Activated CD4-positive, alpha-beta T cell treated with anti-CD3 and anti-CD28 coated beads for 36 hours (primary cell): ENCODE measurements at places on chromosomes 11 and 22.

- DNase-seq = no peak
These were observed 15.8 kb downstream of the TBRG1 start for GRCh38 chr11:124638500-124638899.

- no peak for DNase-seq
These were observed 7.0 kb upstream of the TM7SF2 start for GRCh38 chr11:65104628-65105027.

DNA sequence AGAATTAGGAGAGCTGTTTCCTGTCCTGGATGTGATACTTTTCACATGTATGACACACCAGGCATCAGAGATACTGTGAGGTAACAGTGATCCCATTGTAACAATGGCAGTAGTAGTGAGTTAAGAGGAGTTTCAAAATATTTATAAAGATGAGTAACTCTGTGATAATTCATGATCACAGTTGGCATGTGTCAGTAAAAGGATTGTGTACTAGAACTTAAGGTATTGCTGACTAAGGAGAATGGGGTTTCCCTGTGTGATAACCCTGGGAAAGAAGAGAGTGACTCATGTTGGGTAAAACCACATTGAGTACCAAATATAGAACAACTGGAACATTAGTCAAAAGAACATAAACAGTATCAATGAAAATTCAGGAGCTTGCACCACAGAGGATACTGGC lies 22.9 kb upstream of the SLC5A1 start:
- no peak for DNase-seq

- no peak for DNase-seq
These were observed 46.8 kb downstream of the MACROD1 start for GRCh38 chr11:64118876-64119665.

DNA sequence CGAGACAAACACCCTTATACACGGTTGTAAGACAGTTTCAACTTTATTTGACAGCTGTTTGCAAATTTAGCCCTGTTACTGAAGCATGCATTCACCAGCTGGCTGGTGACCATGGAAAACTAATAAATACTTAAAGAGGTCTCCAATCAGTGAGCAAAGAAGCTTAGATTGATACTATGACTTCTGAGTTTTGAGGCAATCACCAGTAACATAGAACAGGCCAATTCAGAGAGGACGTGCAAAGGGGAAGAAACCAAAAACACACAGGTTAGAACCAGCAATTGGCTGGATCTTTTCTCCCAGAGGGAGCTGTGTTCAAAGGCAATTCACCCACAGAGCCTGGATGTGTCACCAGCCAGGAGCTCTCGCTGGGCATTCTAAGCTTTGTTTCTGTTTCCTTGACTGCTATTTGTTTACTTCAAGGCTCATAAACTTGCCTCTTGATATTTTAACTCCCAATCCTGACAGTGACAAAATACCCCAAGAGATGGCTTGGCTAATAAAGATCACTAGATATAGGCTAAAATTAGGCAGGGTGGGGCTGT lies 113.6 kb upstream of the MTMR2 start:
- DNase-seq = no peak

DNA sequence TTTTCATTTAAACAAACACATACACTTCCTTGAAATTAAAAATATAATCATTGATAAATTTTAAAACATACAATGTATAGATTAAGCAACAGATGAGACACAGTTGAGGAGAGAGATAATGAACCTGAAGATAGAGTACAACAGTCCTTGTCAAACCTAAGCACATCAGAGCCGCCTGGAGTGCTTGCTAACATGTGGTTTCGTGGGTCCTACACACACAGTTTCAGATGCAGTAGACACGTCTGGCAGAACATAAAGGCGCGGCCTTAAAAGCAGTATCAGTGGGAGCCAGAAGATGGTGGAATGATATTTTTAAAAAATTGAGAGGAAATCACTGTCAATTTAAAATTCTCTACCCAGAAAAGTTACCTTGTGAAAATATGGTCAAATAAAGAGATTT lies 134.4 kb downstream of the MPPED1 start:
- DNase-seq = no peak

DNA sequence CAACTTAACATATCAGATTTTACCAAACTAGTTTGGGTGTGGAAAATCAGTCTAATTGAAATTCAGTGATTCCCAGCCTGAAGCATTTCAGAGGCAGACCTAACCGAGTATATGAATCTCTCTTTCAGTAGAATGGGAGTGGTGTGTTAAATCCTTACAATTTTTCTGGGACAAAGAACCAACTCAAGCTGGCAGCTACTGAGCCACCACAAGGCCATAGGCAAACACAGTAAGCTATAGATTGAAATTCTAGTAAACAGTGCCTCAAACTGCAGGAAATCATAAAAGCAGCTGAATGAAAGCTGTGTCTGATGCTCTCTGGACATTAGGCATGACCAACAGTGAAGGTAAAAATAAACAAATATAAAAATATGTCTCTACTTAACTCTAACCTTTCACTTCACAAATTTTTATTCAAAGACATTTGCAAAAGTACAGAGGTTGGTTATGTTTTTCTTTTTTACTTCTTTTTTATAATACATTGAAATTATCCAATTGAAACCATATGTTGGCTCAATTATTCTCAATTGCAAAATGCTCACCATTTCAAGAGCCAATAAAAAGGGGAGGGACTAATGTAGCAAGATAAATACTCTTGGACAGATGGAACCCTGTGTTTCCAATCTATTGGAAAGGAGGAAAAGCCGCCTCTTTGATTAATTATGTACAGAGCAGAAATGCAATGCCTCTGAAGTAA lies 35.8 kb upstream of the FIBIN start:
- DNase-seq = no peak

- no peak for DNase-seq
These were observed 199.9 kb downstream of the FAM181B start for GRCh38 chr11:82533628-82534327.

GRCh38 chr11:61613051-61613450 lies 32.2 kb upstream of the SYT7 start:
- no peak for DNase-seq

- no peak for DNase-seq
These were observed 76.8 kb downstream of the JAM3 start for GRCh38 chr11:134145715-134146114.

DNA sequence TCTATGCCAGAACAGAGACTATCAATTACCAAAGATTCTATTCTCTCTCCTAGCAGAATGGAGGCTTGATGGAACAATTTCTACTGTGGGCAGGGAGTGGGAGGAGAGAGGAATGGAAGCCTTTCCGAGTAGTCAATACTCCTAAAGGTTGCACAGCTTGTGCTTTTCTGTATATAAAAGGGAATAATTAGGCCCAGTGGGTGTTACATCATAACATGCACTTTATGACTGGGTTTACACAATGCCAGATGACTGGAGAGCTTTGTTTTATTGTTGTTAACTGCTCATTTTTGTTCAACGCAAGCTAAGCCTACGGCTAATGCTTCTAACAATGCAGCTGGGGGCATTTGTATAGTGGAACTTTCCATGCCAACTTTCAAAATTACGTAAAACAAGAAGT lies 2237.9 kb upstream of the RAG2 start:
- no peak for DNase-seq

DNA sequence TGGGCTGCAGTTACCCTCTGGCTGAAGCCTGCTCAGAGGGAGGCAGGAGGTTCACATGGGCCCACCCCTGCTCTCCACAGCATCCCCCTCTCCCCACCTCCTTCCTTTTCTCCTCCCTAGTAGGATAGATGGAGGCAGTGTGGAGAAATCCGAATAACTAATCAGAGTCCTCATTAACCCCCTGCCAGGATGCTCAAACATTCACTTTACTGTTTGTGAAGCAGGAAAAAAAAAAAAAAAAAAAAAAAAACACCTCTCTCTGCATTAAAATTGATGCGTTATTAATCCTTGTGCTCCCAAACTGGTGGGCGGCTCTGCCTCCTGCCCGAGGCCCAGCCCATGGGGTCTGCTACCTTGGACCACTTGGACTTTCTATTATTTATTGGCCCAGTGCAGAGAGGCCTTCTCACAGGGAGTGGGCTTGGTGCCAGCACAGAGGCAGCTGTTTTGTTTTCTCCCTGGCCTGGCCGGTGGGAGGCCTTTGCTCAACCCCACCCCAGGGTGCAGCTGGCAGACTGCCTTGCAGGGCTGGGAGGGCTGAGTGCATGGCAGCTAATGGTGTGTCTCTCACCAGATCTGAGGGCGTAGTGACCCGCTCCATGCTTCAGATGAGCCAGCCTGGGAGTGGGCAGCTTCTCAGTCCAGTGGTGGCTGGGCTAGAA lies 150.7 kb downstream of the PKNOX2 start:
- DNase-seq = no peak

GRCh38 chr22:50560034-50560433 lies 2.7 kb downstream of the SYCE3 start:
- no peak for DNase-seq

DNA sequence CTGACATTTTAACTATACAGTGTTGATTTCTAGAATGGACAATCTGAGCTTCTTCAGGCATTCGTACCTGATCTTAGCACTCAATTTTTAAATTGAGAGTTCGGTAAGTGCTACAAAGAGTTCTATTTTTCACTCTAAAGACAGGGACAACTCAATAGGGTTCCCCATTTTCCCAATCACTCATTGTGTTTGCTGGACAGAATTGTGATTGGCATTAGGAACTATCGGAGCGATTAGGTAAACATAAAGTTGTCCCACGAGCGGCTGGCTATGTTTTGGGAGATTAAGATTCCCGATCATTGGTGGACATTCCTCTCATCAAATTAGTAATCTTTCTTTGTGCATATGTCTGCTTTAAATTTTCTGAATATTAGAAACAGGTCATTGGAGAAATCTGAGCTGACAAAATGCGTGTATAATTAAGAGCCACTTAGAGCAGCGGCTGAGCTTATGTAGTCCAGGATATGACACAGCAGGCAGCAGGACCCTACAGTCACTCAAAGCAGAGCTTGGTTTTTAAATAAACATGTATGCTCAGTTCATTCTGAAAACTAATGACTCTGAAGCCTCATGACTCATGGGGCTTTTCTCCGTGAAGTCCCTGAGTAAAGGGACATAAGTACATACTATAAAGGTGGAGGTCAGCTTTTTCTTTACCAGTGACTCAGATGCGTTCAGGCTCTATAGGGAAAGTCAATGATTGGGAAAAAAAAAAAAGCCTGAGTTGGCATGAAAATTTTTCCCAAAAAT lies 109.4 kb downstream of the GRIA4 start:
- no peak for DNase-seq

DNA sequence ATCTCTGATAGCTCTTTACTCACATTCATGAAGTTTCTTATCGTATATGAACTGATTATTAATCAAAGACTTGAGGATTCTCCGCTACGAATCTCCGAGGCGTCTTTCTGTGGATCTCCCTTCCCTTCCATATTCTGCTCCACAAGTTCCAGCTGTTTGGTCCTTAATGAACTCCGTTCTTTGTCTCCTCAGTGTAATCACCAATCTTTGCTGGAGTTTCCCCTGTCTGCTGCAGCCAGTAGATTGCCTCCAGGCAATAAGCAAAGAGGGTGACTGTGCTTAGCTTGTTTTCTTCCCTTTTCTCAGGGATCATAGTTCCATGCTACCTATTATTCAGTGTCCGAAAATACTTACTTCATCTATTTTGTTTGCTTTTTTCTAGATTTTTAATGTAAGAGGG lies 169.6 kb upstream of the FOLH1 start:
- DNase-seq = no peak

DNA sequence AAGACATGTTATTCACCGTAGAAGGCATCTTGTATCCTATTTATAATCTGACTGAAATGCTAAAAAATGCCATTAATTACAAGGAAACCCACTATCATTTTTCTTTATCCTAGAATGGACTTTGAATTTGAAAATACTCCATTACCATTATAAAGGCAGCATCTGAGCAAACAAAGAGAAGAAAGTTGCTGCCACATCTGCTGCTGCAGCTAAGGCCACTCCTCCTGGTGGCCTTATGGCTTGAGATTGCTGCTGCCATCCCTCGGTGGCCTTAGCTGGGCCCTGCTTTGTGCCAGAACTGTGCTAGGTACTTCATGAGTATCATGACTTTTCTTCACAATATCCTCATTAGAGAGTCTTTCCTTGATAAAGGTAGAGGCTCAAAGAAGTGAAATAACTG lies 1210.1 kb upstream of the TENM4 start:
- DNase-seq = no peak

- no peak for DNase-seq
These were observed 176.6 kb upstream of the RAG2 start for GRCh38 chr11:36774603-36775002.

DNA sequence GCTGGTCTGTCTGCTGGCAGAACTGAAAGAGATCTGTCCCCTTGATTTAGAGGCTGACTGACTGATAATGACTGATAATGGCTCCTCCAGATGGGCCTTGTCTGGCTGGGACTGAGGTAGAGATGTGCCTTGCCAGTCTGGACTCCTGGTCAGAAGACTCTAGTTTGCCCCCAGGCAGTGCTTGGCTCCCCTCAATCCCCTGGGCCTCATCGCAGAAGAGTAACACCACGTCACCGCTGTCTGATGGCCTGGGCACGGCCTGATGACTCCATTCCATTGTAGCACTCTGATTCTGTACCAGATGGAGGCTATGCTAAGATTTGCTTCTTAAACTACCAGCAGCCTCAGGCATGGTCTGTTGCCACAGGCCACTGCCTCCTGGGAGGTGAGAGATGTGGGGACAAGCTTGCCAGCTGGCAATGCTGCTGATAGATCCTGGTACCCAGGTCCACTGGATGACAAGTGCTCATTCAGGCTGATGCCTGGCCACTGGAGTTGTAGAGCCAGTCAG lies 19.1 kb downstream of the CYB5R2 start:
- no peak for DNase-seq

DNA sequence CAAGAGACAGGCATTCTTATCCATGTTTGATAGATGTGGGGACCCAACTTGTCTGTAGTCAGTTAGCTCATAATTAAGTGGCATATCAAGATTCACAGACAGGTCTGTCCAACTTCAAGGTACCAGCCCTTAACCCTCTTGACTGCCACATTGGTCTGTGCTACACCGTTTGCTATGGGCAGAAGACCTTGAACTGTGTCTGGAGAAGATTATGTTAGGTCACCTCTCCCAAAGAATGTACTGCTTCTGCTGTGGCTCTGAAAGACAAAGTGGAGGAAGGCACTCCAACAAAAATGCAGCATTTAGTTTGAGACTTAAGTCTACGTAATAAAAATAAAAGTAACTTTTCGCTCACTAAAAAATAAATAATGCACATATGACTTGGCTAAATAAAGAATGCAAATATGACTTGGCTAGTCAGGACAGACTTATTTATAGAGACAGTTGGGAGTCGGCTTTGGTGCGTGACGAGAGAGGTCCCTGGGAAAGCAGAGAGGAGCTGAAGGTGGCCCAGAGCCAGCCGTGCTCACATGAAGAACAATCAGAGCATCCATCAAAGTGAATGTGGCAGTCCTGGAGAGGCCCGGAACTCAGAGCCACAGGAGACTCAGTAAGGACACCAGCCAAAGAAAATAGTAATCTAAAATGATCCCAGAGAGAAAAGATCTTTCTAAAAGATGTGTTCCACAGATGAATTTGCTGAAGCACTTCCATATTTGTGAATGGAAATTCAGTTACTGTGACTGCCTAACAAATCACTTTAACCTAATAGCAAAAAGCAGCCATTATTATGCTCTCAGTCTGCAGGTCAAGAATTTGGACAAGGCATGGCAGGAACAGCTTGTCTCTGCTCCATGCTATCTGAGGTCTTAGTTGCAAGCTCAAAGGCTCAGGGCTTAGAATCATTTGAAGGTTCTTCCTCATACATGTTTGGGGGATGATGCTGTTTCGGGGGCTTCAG lies 35.0 kb downstream of the CWC15 start:
- no peak for DNase-seq
